Left lung (tissue), 14 donors: ENCODE measurements at places on chromosomes 6 and 20.
A peak's percentile ranks its signal among the peaks of the same experiment; 100 is the strongest.

DNA sequence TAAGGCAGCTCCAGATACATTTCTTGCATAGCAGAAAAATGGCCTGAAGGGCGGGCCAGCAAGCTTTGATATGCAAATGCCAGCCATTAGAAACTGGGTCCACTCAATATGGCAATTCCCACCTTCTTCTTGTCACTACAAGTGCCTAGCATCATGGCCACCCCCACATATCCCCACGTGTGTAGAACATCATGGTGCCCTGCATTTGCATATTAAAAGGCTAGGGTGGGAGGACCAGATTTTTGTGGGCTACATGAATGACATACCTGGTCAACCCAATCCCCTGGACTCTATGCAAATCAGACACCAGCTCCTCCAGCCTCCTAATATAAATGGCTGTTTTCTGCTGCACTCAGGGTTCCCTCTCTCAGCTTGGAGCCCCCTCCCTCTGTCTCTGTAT lies 31.7 kb downstream of the PLN start:
- no peak for DNase-seq

DNA sequence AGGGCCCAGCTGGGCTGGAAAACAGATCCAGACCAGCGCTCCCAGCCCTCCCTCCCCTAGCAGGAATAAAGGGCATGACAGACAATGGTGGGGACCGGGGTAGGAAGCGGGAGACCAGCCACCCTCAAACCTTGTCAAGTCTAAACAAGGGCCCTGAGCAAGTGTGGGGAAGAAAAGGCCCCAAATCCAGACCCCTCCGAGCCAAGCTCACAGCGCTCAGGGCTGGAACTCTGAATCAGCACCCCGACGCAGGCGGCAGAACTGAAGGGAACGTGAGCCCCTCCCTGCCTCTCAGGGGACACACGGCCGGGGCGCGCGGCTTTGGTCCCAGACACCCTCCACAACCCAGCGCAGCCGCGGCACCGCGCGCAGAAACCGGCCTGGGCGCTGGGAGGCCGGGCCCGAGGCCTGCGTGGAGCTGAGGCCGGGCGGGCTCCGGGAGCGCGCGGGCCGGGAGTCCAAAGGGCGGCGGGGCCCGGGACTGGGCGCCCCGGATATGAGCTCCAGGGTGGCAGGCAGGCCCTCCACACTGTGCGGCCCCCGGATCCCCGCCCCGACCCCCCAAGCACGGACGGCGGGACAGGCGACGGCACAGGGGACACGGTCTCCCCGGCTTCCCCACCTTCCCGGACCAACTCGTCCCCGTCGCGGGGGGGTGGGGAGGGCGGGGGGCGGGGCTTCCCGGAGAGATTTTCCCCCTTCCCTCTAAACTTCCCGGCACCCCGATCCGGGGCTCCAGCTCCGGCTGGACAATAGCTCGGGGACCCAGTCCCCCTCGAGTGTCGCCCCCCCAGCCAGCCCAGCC lies 641 bp downstream of the TEAD3 start:
- no peak for DNase-seq

DNA sequence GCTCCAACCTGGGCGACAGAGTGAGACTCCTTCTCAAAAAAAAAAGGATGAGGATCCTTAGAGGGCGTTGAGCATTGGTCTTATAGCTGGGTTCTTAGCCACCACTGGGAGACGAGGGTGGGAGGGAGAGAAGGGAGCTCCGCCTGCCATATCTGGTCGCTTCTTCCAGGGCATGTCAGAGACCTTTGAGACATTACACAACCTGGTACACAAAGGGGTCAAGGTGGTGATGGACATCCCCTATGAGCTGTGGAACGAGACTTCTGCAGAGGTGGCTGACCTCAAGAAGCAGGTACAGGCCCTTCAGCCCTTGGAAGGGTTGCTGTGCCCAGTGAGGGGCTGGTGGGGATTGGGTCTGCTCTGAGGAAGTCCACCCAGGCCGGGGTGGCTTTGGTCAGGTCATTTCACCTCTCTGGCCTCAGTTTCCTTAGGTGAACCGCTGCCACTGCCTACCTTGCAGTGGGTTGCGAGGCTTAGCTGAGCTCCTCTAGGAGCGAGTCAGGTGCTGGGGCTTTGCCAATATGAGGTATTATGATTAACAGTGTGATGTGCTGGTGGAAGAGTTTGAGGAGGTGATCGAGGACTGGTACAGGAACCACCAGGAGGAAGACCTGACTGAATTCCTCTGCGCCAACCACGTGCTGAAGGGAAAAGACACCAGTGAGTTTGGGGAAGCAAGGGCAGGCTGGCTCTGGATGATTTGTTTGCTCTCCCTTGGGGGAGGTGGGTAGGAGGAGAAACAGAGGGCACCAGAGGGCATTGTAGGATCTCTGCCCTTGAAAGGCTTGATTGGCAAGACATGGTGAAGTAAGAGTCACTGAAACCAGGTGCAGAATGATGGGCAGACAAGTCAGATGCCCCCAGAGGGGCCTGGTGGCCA lies 8.5 kb downstream of the CNPY3 start:
- DNase-seq = no peak

- no peak for DNase-seq
These were observed 632.7 kb upstream of the PTCHD4 start for GRCh38 chr6:48743738-48744137.

GRCh38 chr6:20870021-20870420 lies 335.8 kb downstream of the CDKAL1 start:
- no peak for DNase-seq

DNA sequence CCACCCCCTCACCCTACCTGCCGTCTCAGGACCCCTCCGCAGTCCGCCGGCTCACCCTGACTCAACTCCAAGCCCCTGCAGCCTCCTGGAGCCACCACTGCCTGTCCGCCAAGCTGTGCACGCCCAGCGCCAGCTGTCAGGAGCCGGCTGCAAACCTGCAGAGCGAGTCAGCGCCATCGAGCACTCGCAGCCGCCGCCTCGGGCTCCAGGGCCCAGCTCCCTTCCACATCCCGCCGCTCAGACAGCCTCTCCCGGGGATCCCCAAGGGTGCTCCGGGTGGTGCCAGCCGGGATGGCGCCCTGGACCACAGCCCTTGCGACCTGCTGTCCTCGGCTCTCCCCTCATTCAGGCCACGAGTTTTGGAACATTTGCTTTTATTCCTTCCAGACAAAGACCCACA lies 4.3 kb downstream of the TNNC2 start:
- peak; percentile 52 for DNase-seq

- no peak for DNase-seq
These were observed 81.9 kb downstream of the FIG4 start for GRCh38 chr6:109772883-109773431.

- no peak for DNase-seq
These were observed 304.4 kb upstream of the PLCB4 start for GRCh38 chr20:8764344-8764962.

GRCh38 chr20:57020364-57020763 lies 246.1 kb downstream of the BMP7 start:
- DNase-seq = no peak

GRCh38 chr6:99789767-99790166 lies 183.1 kb downstream of the PRDM13 start:
- no peak for DNase-seq

DNA sequence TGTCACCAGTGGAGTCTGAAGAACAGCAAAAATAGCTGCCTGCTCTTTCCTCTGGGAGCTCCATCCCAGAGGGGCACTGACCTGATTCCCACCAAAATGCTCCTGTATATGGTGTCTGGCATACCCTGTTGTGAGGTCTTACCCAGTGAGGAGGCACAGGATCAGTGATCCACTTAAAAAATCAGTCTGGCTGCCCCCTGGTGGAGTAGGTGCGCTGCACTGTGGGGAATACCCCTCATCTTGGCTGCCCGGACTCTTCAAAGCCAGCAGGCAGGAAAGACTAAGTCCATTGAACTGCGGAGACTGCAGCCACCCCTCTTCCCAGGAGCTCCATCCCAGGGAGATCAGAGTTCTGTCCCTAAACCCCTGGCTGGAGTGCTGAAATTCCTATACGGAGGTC lies 230.9 kb upstream of the HTR1E start:
- DNase-seq = no peak

GRCh38 chr20:17893445-17893844 lies 75.1 kb downstream of the SNX5 start:
- no peak for DNase-seq

DNA sequence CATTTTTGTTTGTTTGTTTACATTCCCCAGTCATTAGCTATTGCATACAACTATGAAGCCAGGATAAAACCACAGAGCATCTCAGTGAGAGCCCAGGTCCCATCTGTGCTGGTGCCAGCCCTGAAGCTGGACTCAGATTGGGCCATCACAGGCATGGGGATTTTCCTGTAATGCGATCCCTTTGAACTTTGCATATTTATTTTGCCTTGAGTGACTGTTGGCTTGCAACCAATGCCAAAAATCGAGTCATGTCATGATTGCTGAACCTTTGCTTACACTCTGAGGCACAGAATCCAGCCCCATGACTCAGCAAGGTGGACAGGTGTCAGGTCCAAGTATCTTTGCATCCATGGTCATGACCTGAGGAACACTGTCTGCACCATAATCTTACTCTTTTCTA lies 46.2 kb upstream of the GGTLC1 start:
- no peak for DNase-seq

DNA sequence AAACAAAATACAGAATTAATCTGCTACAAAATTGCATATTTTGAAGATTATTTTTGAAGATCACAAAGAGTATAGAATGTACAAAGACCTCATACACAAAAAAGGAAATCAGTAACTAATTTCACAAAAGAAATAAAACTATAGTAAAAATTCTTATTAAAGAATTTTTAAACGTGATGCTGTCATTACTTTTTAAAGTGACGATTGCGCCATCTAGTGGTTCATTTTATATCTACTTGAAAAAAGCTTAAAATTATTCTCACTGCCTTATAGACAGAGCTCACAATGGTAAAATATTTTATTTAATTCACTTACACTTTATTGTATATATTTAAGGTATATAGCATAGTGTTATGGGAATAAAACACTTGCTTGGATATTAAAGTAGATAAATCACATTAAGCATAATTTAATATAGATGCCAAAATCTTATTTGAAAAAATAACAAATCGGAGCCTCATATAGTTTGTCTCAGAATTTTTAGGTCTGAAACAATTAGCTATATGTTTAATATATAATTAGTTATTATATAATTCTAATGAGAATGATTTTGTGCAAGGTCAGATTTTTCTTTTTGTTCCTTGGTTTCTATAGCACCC lies 128.8 kb downstream of the PHF3 start:
- peak; percentile 46 for DNase-seq

DNA sequence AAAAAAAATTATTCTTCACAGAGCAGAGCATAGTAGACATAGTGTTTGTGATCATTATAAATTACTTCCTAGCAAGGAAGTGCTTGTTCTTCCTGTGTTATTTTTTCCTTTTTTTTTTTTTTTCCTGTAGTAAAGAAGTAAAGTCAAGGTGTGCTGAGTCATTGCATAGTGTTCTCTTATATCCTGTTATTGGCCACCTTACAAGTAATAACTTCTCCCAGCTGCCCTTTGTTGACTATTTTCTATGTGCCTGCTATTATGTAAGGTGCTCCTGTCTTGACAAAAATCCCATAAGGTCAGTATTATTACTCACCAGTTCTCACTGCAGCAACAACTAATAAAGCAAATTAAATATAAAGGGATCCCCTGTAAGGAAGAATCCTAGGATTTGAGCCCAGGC lies 195.3 kb downstream of the GJA1 start:
- no peak for DNase-seq

DNA sequence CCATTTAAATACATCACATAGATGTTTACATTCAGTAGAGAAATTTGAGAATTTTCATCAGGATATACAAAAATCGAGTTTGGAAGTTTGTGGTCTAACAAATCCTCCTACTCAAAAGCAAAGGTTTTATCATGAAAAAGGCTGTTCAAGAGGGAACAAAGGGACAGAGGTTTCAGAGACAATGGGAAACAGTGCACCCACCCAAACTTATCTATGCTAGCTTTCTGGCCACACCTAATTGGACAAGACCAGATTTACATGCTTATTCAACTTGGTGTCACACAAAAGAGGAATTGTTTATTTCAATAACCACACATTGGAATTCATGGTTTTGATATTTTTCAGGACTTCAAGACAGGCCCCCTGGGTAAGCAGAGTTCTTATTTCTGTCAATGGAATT lies 28.4 kb upstream of the RSPO3 start:
- DNase-seq = no peak

GRCh38 chr6:257774-258173 lies 34.5 kb upstream of the DUSP22 start:
- DNase-seq = no peak

GRCh38 chr20:57609086-57609841 lies 11.0 kb downstream of the ZBP1 start:
- DNase-seq = peak; percentile 59

- DNase-seq = no peak
These were observed 947.4 kb upstream of the CITED2 start for GRCh38 chr6:140321891-140322290.

- no peak for DNase-seq
These were observed 9.9 kb upstream of the CDK5RAP1 start for GRCh38 chr20:33411242-33411641.

DNA sequence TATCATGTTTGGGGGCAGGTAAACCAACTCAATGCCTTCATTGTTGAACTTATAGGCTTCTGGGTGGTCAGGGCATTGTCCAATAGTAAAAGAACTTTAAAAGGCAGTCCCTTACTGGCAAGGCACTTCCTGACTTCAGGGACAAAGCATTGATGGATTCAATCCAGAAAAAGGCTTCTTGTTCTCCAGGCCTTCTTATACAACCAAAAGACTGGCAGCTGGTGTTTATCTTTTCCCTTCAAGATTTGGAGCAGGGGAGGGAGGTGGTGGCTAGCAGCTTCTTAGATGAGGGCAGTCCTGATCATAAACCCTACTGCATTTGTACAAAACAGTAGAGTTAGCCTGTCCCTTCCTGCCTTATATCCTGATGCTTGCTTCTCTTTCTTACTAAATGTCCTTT lies 57.5 kb downstream of the NCOA3 start:
- DNase-seq = peak; percentile 51

DNA sequence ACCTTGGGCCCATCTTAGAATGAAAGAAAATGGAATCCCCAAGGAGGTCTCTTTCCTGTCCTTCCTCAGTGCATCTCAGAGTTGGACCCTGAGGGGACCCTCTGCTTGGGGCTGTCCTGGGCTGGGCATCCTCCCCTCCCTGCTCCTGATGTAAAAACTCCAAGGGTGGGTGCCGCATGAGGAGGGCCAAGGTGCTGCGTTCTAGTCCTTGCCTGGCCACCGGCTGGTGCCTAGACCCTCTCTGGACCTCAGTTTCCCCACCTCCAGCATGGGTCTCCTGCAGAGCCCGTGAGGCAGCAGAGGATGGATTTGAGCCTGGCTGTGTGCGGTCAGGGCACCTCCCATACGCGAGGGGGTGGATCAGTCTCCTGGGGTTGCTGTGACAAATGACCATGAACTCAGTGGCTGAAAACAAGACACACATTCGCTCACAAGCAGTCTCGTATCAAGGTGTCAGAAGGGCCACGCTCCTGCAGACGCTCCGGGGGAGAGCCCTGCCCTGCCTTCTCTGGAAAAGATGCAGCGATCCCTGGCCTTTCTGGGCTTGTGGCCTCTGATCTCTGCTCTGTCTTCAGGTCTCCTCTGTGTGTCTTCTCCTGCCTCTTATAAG lies 54.7 kb downstream of the CHMP4B start:
- DNase-seq = no peak

- DNase-seq = no peak
These were observed 1252.6 kb upstream of the CITED2 start for GRCh38 chr6:140627002-140627401.

GRCh38 chr6:167996424-167997199 lies 859 bp upstream of the KIF25 start:
- DNase-seq = no peak

- no peak for DNase-seq
These were observed 20.7 kb downstream of the FILIP1 start for GRCh38 chr6:75472885-75473284.
